Stimulated activated naive CD8-positive, alpha-beta T cell treated with anti-CD3 and anti-CD28 coated beads, Interleukin-15, Interleukin-2, amounts not matched to agents 100 U/mL and 50 U/mL, for 24 hours (primary cell): ENCODE measurements at places on chromosomes 7 and 10.

DNA sequence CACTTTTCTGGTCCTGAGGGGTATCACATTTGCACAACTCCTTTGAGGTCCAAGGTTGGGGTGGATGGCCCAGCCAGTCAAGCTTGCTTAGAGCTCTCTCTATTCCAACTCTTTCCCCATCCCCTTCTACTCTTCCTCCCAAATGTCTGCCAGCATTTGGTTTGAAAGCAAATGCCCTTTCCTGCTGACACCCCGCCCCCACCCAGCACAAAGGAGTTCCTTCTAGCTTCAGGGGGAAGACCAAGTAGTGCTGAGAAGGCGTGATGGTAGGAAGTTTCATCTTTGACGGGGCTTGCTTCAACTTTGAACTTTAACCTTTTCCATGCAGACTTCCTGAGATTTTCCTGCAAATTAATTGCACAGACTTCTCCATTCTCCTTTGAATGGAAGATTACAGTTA, 137.5 kb upstream of the TCF7L2 start:
- DNase-seq = no peak

- DNase-seq = no peak
These were observed 63.5 kb upstream of the BTBD16 start for GRCh38 chr10:122207596-122207995.

DNA sequence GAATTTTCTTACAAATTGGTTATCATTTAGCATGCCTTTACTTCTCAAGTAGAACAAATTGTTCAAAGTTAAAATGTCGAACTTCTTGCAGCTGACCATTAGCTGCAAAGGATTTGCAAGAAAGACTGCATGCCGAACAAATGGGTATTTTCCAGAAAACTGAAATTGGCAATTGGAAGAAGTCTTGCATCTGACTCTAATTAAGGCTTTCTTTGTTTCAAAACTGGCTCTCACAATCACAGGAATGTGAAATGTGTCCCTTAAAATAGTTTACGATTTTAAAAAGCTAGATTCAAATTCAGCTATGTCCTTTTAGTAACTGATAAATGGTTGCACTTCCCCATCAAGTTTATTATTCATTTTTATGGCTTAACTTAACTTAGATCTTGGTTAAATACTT, 207.9 kb downstream of the ARL4A start:
- no peak for DNase-seq

DNA sequence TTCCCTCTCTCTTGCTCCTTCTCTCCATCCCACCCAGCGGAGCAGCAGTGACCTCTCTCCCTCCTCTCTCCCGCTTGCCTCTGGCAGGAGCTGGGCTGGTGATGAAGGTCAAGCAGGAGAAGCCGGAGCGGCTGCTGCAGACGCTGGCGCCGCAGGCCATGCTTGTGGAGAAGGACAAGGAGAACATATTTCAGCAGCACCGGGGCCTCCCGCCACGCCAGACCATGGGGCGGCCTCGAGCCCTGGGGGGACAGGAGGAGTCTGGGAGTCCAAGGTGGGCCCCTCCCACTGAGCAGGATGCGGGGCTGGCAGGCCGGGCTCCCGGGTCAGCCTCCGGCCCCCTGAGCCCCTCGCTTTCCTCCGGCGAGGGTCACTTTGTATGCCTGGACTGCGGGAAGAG, 17.3 kb downstream of the ZNF775 start:
- no peak for DNase-seq

DNA sequence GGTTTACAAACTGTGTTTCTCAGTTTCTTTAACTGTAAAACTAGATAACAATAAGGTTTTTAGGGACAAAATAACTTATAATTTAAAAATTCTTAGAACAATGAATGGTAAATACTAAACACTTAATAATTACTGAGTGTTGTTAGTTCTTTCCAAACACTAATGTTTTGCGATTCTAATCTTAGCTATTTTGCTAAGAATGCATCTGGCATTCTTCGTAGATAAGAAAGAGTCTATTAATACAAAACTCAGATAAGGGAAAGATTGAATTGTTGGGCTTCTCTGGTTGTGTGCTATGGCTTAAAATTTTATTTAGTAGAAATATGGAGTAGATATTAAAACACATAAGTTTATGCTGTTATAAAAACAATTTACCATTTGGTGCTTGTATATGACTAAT, 45.4 kb downstream of the TMEM229A start:
- DNase-seq = no peak

DNA sequence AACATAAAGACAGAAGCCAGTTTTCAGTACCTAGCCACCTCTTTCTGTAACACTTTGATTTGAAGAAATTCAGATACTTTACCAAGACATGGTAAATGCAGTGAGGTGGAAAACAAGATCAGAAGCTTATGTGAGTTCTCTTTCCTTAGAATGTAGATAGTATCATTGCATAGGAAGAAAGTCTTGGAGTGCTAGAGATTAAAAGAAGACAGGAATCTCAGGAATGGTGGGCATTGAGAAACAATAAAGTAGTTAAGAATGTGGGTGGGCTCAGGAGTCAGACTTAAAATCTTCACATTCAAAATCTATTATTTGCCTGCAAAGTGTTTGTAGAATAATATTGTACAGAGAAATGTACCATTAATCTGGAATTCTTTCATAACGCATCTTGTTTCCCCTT, 58.9 kb downstream of the POLL start:
- no peak for DNase-seq

- DNase-seq = peak; percentile 73
These were observed 88.1 kb upstream of the PDCD4 start for GRCh38 chr10:110783509-110784107.

DNA sequence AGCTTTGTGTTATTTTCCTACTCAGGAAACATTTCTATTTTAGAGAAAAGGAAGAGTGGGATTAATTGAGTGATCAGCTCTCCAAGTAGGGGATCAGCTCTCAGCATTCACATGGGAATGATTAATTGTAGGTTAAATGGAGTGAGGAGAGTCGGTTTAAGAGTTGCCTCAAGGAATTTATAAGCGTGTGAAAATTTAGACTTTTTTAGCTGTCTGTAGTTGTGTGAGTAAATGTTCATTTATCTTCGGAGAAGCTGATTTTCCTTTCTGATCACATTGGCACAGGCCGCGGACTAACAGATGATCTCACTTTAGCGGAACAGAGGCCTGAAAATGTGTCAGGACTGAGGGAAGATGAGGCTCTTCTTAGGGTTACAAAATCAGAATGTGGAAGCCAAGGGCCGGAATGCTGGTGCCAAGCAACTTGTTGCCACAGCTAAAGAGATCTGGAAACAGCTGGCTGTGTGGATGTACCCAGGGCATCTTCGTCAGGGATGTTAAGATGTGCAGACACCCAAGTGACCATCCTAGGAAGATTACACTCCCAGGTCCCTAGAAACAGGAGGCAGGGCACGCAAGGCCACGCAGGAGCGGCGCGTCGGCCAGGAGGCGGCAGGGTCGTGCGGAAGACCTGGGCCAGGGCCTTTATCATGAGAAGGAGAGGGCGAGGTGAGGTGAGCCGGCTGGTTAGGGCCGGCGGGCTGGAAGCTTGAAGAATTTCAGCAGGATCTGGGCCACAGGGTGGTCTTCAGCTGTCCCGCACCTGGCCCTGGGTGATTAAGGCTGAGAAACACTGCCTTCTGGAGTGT, 35.1 kb upstream of the TTYH3 start:
- DNase-seq = no peak

DNA sequence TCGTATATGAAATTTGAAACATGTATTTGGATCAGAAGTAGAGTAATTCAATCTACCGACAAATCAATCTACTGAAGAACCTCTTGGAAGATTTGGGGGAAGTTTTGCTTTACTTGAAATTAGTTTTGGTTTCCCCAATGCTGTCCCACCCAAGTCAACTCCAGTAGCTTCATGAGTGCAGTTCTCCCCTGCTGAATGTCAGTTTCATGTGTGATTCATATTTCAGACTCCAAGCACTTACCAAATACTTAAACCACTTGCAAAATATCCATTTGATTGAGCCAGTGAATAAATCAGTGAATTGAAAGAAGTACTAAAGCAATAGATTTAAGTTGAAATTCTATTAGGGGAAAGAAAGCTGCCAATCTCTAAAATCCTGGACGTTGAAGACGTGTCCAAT, 9.3 kb downstream of the CALML5 start:
- DNase-seq = no peak

GRCh38 chr7:95473276-95473985, 12.3 kb upstream of the ASB4 start:
- no peak for DNase-seq

DNA sequence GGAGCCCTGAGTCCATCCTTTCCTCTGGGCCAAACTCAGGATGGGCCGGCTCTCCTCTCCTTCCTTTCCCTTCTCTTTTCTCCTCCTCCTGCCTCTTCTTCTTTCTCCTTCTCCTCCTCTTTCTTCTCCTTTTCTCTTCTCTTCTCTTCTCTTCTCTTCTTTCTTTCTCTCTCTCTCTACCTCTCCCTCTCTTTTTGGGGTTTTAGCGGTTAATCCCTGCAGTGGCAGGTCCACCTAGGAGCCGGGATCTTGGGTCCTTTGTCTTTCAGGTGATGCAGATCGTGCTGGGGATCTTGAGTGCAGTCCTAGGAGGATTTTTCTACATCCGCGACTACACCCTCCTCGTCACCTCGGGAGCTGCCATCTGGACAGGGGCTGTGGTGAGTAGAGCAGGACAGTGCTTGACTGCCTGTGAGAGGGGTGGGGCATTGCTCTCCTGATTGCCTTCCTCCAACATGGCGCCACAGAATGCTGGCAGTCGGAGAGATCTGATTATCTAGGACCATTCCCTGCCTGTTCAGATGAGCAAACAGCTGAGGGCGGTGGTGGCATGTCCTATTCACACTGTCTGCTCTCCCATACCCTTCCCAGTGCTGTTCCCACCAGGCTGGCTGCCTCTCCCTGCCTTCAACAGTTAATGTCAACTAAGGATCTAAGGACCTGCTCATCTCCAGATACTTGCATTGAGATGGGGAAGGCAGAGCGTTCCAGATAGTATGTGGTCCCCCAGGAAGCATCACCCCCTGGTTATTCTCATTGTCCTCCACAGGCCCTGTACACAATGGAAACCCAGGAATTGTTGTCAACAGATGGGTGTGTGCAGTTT, 1.6 kb downstream of the TMEM176A start:
- DNase-seq = no peak

DNA sequence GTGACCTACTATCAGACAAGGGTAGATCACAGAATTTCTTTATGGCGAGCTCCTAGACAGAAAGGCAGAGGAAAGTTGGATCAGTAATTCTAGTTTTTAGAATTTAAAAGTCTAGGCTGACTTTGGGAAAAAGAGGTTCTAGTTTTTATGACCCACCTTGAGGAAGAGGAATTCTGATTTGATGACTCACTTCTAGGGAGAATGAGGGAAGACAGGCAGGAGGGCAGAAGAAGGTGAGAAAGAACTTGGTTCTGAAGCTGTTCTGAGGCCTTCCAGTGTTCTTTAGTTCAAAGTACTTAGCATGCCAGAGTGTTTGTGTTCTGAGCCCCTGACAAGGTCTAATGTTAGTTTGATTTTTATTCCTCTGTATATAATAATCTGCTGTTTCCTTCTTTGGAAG, 97.2 kb downstream of the PODXL start:
- DNase-seq = no peak

DNA sequence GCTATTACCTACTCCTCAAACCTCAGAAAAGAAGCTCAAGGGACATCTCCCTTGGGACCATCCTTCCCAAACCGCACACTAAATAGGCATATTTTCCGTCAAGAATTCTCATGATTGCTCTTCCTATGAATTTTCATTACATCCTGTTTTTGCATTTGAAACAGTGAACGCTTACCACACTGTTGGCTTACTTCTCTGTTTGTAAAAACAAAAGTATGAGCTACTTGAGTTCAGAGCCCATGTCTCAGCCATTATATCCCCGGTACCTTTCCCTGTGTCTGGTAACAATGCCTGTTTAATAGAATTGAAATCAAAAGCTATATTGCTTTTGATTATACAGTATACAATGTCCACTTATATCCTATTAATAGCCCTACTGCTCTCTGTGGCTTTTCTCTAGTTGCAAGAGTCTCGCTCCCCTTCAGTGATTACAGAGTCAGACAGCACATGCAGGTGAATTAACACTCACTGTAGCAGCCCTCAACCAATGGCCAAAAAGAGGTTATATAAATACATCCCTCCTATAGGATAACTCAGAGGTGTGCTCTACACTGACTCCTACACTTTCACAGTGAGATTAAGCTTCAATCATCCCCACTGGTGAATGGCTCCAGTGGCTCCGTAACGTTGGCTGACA, 264.4 kb downstream of the SORCS1 start:
- DNase-seq = no peak

GRCh38 chr10:129628823-129629222, 161.8 kb downstream of the MGMT start:
- no peak for DNase-seq

- no peak for DNase-seq
These were observed 23.7 kb downstream of the FIGNL1 start for GRCh38 chr7:50426280-50427045.

- no peak for DNase-seq
These were observed 703.0 kb upstream of the CELF2 start for GRCh38 chr10:10314626-10315025.

DNA sequence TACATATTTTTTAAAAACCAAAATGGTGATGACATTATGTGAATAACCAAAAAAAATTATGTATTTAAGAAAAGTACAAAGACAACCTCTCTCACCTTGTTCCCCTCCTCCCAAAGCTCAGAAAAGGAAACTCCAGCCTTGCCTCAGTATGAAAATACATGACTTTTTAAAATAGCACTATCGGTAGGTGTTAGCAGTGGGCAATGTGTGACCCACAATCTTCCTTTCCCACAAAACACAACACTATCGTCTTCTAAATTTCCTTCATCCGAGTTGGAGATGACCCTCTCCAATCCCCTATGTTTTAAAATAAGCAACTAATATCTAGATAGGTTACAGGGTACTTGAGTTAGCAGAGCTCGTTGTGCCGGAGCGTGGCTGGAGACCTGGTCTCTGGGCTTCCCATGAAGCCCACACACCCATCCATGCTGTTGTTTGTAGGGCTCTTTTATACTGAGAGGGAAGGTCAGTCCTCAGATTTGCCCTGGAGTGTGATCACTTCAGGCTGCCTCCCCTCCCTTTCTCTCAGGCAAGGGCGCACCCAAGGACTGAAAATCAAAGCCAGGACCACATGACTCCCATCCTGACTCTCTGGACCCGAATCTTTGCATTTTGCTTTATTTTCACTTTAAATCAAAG, 107.6 kb downstream of the JAZF1 start:
- no peak for DNase-seq

GRCh38 chr10:73773152-73773879, 8.5 kb upstream of the CHCHD1 start:
- peak; percentile 42 for DNase-seq

DNA sequence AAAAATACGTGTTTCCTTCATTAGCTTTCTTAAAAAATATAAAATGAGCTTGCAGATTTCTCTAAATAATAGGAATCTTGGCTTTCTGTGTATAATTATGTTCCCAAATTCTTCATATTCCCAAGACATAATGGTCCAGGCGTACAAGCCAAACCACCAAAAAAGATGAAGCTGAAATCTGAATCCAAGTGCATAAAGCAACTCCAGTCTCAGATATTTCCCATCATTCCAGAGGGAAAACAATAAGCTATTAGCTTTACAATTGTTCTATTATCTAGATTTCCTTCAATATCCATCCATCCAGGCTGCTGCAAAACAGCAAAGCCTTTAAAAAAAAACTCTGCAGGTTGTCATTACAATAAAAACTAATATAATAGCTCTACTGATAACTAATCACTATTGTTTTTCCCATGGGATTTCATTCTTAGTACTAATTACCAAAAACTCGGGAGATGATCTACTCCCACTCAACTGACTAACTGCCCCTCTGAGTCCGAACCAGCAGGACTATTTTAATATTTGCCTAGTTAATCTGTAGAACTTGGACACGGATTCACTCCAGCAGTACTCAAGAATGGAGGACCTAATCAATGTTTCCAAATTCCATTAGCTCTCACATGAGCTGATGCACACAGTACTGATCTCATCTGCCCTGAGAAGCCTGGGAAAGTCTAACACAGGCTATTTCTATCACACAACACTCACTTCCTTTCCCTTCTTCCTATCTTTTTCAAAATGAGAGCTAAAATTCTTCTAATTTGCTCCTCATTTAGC, 108.9 kb upstream of the ASAH2 start:
- DNase-seq = no peak
